Smooth muscle cell of trachea (primary cell): ENCODE measurements at places on chromosomes 13 and 19. TPM values are rescaled to one million over a fixed set of nuclear protein-coding genes. Genes with fewer than 3 reads are reported as not detected.

CYP4F2 gene
- total RNA-seq, result not detected in 2 replicates

ZNF534 gene
- 0.17 TPM in 1 of 2 replicates, not detected in the other for total RNA-seq

KLK1 gene
- not detected in 2 replicates for total RNA-seq

MLNR gene
- total RNA-seq, result 0.17 TPM in 1 of 2 replicates, not detected in the other

LSR gene
- total RNA-seq, result 0.29 and 0.66 TPM in 2 replicates

IGFL3 gene
- total RNA-seq, result not detected in 2 replicates

ZNF667 gene
- total RNA-seq, result 3.9 and 7.6 TPM in 2 replicates

KLK5 gene
- total RNA-seq, result not detected in 2 replicates

TLE6 gene
- 0.87 and 1.5 TPM in 2 replicates for total RNA-seq

PNMA8A gene
- total RNA-seq, result 2.5 and 17.3 TPM in 2 replicates

SIGLEC8 gene
- total RNA-seq, result not detected in 2 replicates

PRODH2 gene
- total RNA-seq, result not detected in 2 replicates

DMKN gene
- total RNA-seq, result 6.4 and 13.6 TPM in 2 replicates

SIAH3 gene
- not detected in 2 replicates for total RNA-seq

COX6B2 gene
- not detected in 2 replicates for total RNA-seq

CXCL17 gene
- total RNA-seq, result not detected in 2 replicates

PEPD gene
- total RNA-seq, result 66.0 and 97.3 TPM in 2 replicates

IZUMO2 gene
- not detected in 2 replicates for total RNA-seq

LCP1 gene
- total RNA-seq, result 0.33 TPM in 1 of 2 replicates, not detected in the other

MEIOSIN gene
- total RNA-seq, result not detected in 2 replicates

TMEM59L gene
- total RNA-seq, result 0.29 and 4.6 TPM in 2 replicates

DCT gene
- total RNA-seq, result 0.17 TPM in 1 of 2 replicates, not detected in the other

CEACAM4 gene
- not detected in 2 replicates for total RNA-seq

ZNF784 gene
- 4.7 and 4.8 TPM in 2 replicates for total RNA-seq

CYP2S1 gene
- total RNA-seq, result 1.8 and 5.7 TPM in 2 replicates

CERS1 gene
- total RNA-seq, result 0.29 and 2.5 TPM in 2 replicates
